ENCODE measurements at places on chromosomes 12 and 14. TPM values are rescaled to one million over a fixed set of nuclear protein-coding genes. Genes with fewer than 3 reads are reported as not detected.
A peak's percentile ranks its signal among the peaks of the same experiment; 100 is the strongest.

The CD163 gene
- total RNA-seq = 72.0 TPM

The POTEM gene
- total RNA-seq = not detected

- no peak for DNase-seq
Observed at GRCh38 chr14:101428409-101428808, 132.9 kb upstream of the DIO3 start.

- no peak for DNase-seq
Observed at GRCh38 chr14:90676912-90677311, 139.3 kb downstream of the TTC7B start.

DNA sequence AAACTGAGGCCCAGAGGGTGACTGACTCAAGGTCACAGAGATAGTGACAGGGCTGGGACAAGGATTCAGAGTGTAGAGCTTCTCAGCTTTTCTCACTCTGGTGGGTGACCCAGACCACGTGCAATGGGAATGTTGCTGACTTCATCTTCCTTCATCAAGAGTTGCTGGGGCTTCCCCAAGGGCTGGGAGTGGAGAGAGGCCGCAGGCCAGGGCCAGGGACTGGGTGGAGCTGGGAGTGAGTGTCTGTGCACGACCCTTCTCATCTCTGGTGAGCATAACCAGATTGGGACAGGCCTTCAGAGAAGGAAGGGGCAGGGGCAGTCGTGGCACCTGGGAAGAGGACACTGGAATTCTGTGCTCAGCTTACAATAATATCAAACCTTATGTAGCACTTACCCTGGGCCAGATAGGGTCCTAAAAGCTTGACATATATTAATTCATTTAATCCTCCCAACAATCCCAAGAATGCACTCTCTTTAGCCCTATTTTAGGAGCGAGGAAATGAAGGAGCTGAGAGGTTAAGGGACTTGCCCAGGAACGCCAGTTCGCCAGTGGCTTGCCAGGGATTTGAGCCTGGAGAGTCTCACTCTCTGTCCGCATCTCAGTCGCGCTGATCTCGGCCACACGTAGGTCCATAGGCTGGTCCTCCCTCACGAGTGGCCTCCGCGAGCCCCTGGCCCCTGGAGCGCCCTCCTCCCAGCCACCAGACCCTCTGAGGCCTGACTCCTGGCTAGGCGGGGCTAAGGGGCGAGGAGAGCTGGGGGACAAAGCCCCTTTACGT is 15.8 kb downstream of the KRT18 start:
- DNase-seq = no peak

GRCh38 chr12:2169489-2169888 is 116.7 kb downstream of the CACNA1C start:
- no peak for DNase-seq

The RFX4 gene
- total RNA-seq = not detected

DNA sequence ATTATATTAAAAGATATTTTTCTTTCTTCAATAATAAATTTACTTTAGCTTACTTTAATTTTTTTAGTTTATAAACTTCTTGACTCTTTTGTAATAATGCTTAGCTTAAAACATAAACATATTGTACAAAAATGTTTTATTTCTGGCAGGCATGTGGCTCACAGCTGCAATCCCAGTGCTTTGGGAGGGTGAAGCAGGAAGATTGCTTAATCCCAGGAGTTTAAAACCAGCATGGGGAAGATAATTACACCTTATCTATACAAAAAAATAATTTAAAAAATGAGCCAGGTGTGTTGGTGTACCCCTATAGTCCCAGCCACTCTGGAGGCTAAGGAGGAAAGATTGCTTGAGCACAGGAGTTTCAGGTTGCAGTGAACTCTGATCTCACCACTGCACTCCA is 120.7 kb downstream of the GPHN start:
- DNase-seq = no peak

The KRT78 gene
- not detected for total RNA-seq

The TCL1B gene
- total RNA-seq = not detected

GRCh38 chr12:105986779-105987684 is 151.7 kb downstream of the NUAK1 start:
- DNase-seq = no peak

The NKX2-1 gene
- not detected for total RNA-seq

The TRMT61A gene
- total RNA-seq = 5.0 TPM

GRCh38 chr14:50725761-50726160 is 57.7 kb upstream of the SAV1 start:
- no peak for DNase-seq

The TSPAN8 gene
- total RNA-seq = not detected

The NELL2 gene
- 0.65 TPM for total RNA-seq

- DNase-seq = no peak
Observed at GRCh38 chr12:22541496-22542155, 2.7 kb downstream of the C2CD5 start.

DNA sequence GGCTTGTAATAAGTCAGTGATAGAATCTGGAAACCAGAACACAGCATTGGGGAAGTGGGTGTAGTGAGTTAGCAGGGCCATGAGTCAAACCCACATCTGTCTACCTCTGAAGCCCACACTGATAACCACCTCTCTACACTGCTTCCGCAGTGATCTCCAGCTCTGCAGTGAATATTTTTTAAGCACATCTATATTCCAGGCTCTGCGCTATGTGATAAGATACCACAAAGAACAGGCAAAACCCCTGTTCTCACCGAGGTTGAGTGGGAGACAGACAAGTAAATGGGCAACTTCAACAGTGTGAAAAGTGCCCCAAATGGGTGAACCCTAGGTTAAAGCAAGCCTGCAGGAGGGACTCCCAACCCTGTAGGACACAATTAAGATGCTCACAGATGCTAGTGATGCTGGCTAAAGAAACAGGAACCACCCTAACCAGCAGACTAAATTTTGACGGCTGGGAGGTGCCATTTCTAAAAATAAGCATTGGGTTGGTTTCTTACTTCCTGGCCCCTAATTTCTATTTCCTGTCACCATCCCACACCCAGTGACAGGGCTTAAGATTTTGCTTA is 375.0 kb downstream of the DPF3 start:
- DNase-seq = no peak

GRCh38 chr12:131606218-131606901 is 104.5 kb upstream of the SFSWAP start:
- no peak for DNase-seq

The DTX1 gene
- total RNA-seq = 1.6 TPM

- DNase-seq = no peak
Observed at GRCh38 chr14:68514608-68515194, 278.2 kb downstream of the ZFP36L1 start.

DNA sequence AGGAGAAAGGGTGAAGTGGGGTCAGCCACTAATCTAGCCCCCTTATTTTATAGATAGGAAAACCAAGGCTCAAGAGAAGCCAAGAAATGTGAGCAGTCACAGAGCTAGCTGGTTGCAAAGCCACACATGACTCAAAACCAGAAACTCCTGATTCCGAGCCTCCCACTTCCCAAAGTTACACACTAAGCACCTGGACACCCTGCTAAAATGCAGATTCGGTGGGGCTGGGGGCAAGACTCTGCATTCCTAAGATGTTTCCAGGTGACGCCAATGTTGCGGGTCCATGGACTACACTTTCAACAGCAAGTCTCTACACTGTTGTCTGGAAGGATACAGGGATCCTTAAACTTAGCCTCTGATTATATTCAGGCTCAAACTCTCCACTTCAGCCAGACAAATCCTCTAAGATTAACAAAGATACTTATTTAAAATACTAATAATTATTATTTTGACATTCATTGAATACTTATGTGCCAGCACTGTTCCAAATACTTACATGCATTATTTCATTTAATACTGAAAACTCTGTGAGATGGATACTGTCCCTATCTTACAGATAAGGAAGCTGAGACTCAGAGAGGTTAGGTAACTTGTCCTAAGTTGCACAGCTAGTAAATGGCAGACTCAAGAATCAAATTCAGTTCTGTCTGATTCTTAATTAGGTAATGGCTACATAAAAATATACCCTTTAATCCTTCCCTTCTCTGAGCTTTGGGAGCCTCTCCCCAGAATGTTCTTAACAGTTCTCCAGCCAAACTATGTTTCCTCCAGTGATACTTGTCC is 81.4 kb downstream of the CRACR2A start:
- no peak for DNase-seq

The RD3L gene
- total RNA-seq = 26.4 TPM

The KLRD1 gene
- 1.6 TPM for total RNA-seq

GRCh38 chr12:56366948-56367347 is 4.3 kb upstream of the APOF start:
- DNase-seq = no peak

The TAS2R10 gene
- not detected for total RNA-seq

GRCh38 chr14:102817942-102818940 is 41.0 kb downstream of the TRAF3 start:
- no peak for DNase-seq

The KRT80 gene
- total RNA-seq = not detected

The SCNN1A gene
- total RNA-seq = not detected

DNA sequence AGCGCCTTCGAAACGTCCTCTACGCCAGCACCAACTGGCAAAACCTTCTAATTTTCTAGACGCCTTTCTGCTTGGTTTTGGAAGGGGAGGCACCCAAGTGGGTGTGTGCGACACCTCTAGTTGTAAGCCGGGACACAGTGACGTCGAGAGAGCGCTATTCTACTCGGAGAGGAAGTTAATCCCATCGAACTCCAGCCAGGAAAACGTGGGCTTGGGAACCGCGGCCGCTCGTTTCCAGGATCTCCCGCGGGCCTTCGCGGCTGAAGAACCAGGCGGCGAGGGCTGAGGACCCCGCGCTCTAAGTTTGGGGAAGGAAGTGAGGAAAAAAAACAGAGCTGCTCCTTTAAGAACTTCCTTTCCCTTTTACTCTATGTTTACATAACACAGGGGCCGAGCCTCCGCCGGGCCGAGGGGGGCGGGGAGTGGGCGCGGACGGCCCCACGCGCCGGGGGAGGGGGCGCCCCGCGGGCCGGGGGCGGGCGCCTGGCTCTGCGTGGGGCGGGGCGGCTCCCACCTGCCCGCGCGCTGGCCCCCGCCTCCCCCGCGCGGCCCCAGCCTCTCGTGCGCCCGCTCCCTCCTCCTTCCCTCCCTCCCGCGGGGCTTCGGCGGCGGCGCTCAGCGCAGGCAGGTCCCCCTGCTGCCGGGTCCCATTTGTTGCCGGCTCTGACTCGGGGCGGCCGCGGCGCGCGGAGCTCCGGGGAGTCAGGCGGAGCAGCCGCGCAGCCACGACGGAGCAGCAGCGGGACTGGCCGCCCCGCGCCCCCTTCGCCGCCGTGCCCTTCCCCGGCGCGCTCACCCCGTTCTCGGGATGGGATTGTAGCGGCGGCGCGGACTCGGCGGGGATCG is at the start of gene PELI2:
PELI2 (plus strand) TSS at position 647 of the 846 bp plus-strand sequence. CDS start 250 bp downstream, outside the sequence.
- DNase-seq = peak; percentile 86

DNA sequence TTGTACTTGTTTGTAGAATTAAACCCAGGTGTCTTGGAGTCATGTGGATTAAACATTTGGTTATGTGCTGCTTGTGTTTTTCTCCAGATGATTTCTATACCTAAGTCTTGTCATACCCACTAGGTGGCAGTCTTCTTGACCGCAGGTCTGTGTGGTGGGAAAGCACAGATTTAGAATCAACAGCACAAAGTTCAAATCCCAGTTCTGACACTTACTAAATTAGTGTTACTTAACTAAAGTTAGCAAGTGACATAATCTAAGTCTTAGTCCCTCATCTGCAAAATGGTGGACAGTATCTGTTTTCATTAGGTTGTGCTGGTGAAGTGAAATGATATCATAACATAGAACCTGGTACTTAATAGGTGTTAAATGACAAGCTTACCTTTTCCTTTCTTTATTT is 151.0 kb upstream of the ARHGAP5 start:
- DNase-seq = no peak

DNA sequence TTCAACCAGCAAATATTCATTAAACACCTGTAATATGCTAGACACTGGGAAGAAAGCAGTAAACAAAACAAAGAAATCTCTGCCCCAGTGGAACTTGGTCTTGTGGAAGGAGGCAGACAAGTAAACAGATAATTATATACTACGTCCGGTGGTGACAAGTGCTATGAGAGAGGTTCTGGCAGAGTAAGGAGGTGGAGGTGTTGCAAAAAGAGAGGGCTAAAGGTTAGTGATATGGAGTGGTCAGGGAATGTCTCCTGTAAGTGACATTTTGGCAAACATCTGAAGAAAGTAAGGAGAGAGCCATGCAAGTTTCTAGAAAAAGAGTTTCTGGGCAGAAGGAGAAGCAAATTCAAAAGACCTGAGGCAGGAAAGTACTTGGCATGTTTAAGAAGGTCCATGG is 73.4 kb downstream of the RIC8B start:
- no peak for DNase-seq

DNA sequence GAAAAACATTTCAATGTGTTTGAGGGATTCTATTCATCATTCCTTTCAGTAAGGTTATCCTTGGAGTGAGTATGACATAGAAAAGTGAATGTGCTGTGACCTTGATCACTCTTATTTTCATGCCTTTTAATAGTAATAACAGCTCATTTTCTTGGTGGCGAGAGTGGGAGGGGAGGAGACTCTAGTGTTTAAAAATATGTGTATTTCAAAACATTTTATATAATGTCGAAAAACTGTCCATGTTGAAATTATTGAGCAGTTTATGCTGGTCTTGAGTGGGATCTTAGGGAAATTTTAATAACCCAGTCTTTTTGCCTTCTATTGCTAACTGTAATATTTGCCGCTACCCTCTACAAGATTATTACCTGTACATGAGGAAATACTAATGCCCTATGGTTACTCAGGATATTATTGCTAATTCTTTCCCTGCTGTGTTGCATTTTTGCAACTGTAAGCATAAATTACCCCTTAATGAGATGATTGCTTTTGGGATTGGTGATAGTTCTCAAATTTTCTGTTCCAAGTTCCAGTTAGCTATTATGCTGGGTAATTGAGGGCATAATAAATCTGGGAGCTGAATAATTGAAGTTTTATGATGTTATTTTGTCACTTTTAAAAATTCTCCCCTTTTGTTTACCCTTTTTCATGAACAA is 21.9 kb downstream of the ATF7IP start:
- no peak for DNase-seq

GRCh38 chr14:19878029-19878642 is 3.2 kb downstream of the OR4K2 start:
- no peak for DNase-seq

- DNase-seq = no peak
Observed at GRCh38 chr12:4564818-4565217, 2.8 kb downstream of the DYRK4 start.

- no peak for DNase-seq
Observed at GRCh38 chr14:49106741-49107667, 479.2 kb downstream of the RPS29 start.

GRCh38 chr14:33754261-33754660 is 196.6 kb downstream of the EGLN3 start:
- DNase-seq = no peak

GRCh38 chr14:90717916-90718315 is 98.3 kb downstream of the TTC7B start:
- no peak for DNase-seq
